ENCODE measurements at places on chromosomes 13 and 19. TPM values are rescaled to one million over a fixed set of nuclear protein-coding genes. Genes with fewer than 3 reads are reported as not detected.

- no peak for DNase-seq
These were observed 938.9 kb upstream of the PRR20A start for GRCh38 chr13:56201834-56202233.

GRCh38 chr13:44459674-44460073, 86.0 kb downstream of the SERP2 start:
- no peak for DNase-seq

Gene MEIOSIN
- not detected for total RNA-seq

DNA sequence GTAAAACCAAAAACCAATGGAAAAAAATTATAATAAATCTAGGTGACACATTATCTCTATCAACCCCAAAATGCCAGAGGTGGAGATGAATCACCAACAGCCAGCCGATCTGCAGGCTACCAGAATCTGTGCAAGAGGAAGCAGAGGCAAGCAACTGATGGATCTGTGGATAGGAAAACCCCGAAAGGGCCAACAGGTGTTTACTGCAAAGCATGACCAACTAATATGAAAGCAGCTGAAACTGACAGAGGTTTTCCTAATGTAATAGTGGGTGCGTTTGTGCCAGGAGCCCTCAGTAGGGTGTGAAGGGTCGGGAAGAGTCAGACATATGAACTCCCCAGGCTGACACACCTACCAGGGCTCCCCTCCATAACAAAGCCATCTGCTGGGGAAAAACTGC, 554.6 kb downstream of the RFC3 start:
- no peak for DNase-seq

Gene SPTBN4
- total RNA-seq: 0.22 TPM

DNA sequence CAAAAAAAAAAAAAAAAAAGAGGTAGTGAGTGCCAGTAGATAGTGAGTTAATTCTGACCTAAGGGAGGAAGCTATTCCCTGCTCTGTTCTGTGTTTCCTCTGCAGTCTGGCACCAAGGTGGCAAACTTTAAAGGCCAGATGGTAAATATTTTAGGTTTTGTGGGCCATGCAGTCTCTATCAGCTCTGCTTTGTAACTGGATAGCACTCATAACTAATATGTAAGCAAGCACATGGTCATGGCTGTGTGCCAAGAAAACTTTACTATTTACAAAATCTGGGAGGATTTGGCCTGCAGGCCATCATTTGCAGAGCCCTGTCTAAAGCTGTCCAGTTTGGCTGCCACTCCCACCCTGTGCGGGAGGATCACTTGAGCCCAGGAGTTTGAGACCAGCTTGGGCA, 4.3 kb downstream of the PIN1 start:
- DNase-seq: no peak

- no peak for DNase-seq
These were observed 2.3 kb upstream of the CD320 start for GRCh38 chr19:8310342-8311055.

DNA sequence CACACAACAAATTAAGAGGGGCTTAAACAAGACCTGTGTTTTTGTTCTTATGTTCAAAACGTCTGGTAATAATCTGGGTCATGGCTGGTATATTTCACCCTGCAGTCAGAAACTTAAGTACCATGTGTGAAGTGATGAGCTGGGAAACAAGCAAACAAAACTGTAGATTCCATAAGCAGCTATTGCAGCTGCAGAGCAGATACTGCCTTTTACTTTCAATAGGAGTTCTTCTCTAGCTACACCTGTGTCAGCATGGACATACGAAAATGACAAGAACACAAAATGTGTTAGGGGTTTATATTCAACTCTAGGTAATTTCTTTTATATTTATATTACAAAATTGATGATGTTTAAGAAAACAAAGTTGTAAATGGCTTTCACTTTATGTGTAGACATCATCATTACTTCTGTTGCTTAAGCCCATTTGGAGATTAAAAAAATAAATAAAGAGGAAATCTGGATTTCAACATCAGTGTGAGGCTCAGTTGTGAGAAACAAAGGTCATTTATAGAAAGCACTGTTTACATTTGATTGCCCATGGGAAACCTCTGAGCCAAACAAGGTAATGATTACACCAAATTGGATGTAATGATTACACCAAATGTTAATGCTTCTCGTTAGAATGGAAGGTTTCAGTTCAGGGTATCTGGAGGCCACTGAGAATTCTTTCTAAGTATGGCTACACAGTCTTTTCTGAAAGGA, 451.0 kb upstream of the SLC10A2 start:
- DNase-seq: no peak

Gene IL4I1
- total RNA-seq: 1.7 TPM

GRCh38 chr13:66875264-66875663, 354.9 kb downstream of the PCDH9 start:
- no peak for DNase-seq

Gene APLP1
- 1.2 TPM for total RNA-seq

DNA sequence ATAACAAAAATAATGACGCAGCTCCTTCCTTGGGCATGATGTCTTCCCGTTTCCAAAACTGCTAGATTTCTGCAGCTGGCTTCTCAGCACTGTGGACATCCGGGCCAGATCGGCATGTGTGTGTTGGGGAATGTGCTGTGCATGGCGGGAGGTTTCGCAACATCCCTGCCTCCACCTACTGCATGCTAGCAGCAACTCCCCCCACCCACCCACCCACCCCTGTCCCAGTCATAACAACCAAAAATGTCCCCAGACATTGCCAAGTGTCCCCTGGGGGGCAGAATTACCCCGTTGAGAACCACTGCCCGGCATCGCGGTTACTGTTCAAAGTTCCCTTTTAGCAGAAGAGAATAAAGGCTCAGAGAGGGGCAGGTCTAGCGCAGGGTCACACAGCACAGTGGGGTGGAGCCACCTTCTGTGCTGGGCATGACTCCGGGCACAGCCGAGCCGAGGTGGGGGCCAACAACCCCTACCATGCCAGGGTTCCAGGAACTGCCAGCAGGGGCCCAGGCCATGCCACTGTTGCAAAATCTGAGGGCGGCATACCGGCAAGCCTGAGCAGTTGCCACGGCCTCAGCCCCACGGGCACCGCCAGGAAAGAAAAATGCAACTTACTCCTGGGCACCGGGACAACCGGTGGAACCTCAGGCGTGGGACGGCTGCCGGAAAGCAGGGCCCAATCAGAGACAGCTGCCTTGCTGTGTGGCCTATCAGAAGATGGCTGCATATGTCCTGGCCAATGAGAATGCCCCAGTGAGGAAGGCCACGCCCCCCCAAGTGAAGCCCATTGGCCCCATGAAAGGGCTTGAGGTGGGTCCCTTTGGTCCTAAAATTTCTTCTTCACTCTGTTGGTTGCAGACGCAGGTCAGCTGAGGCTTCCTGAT, 22.5 kb upstream of the NFIC start:
- peak; percentile 77 for DNase-seq

Gene BRME1
- under 0.01 TPM for total RNA-seq
